AG08395 (cell line): ENCODE measurements at places on chromosomes 5 and 9.

GRCh38 chr5:758698-759053 lies 25.9 kb downstream of the ZDHHC11B start:
- DNase-seq = no peak

GRCh38 chr9:2013743-2014475 lies 1.2 kb upstream of the SMARCA2 start:
- peak; percentile 49 for DNase-seq

DNA sequence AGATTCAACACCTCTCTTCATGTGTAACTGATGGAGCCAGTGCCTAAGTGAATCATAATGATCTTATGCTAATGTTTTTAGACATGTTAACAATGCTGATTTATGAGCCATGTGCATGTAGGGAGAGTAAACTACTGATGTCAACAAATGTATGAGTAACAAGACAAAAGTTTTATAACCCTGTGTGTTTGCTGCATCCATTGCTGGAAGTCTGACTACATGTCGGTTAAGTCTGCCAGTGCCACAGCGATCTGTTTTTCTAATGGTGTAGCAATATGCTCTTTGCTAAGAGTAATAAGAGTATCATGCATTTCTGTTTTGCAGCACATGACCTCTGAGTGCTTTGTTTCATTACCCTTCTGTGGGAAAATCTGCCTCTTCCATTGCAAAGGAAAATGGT lies 26.4 kb upstream of the TMOD1 start:
- DNase-seq = peak; percentile 14

DNA sequence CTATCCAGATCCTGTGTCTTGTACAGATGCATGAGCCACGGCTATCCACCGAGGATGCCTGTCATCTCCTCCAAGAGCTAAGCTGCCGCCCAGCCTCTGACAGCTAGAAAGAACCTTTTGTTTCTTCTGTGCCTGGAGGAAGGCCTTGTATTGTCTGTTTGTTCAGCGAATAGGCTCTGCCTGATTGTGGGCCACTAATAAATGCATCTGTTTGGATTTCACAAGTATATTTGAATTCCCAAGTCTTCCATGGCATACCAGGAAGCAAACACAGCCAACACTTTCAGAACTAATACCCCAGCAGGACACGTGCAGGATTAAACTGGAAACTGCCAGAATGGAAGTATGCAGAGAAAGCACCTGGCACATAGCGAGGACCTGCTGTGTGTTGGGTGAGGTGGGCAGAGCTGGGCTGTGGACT lies 92.7 kb upstream of the NEURL1B start:
- no peak for DNase-seq

DNA sequence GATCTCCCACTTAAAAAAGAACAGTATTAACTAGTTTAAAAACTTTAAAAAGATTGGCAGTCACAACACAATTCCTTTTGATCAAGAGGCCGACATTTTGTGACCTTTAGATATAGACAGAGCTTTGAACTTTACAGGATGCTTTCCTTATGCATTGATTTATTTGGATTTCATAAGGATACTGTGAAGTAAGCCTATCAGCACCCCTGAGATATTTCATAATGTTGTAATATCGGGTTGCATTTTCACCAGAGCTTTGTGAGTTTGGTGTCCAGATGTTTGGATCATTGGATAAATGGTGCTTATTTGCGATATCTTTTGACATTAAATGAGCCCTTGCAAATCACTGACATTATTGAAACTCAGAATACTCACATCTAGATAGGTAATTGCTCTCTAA lies 7.7 kb downstream of the PALM2AKAP2 start:
- DNase-seq = no peak

GRCh38 chr9:114452219-114453165 lies 52.8 kb downstream of the WHRN start:
- DNase-seq = no peak

GRCh38 chr9:14433351-14434157 lies 119.6 kb upstream of the NFIB start:
- peak; percentile 45 for DNase-seq

- DNase-seq = no peak
Observed at GRCh38 chr9:30504502-30504905, 1879.9 kb upstream of the ACO1 start.

- no peak for DNase-seq
Observed at GRCh38 chr9:130327070-130327780, 61.7 kb downstream of the HMCN2 start.

- no peak for DNase-seq
Observed at GRCh38 chr5:138649316-138649720, 74.1 kb upstream of the HSPA9 start.

GRCh38 chr9:91680106-91680505 lies 256.5 kb upstream of the NFIL3 start:
- DNase-seq = no peak

DNA sequence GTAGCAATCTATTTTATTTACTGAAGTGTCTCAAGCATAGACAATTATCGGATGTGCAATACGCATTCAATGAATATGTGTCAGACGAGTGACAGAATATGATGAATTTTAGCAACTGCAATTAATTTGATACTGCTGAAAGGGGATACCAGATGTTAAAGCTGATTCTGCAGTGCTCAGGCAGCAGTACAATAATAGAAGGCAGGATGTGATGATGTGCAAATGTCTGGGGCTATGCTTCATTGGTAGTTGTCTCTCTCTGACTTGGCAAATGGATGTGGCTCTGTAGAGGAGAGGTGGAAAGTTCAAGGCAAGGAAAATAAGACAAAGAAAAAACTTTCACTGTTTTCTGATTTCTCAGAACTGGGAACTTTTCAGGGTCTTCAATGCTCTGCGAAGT lies 721.2 kb downstream of the CDH18 start:
- DNase-seq = no peak

DNA sequence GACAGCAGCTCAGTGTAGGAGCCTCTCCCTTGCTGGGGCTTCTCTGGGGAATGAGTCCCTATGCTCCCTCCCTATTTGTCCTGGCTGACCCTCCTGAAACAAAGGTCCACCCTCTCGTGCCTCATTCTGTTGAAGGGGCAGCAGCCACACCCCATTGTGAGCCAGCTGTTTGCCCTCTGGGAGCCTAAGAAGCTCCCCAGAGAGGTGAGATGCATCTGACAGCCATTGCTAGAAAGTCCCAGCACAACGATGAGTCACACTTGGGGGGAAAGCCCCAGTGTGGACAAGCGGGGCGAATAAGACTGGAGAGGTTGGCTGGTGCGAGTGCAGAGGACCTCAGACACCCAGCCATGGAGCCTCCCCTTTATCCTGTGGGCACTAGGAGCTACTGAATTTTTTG lies 101.4 kb downstream of the PPARGC1B start:
- no peak for DNase-seq

DNA sequence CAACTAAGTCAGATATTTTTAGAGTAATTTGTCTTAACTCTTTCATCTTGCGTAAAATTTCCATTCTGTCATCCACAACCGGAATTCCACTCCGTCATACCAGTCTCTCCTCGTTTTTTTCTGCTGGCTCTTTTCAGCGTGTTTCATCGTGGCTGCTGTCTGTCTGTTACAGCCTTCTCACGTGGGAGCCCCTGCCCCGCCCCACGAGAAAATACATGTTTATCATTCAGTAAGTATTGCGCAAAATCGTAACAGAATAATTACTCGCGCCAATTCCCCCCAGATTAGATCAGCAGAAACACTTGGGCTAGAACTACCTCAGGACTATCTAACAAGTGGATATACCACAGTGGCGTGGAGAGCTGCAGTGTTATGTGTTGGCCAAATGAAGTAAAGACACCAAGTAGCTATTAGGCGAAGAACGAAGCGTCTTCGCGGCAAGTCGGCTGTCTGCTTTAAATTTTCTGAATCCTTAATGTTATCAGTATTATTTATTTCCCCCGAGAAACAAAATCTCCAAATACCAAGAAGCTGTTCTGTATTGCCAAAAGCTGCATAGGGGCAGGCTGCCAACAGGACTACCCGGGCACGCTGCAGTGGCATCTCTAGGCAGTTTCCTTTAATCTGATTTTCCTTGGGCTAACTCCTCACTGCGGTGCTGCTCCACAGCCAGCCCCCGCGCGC lies 566 bp upstream of the FOCAD start:
- peak; percentile 49 for DNase-seq

DNA sequence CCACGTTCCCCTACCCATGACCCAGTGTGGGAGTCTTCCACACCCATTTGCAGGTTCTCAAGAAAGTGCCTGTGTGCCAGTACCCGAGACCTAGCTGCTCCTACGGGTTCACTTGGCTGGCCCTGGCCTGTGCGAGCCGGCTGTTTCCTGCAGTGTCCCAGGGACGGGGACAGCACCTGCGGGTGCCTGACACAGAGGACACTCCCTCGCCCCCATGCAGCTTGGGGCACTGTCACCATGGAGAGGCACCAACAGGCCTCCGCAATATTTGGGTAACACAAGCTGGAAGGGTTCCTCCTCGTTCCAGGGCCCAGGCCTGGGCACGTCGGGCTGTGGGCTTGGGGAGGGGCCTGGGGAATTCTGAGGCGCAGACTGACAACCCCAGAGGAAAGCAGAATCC lies 41.4 kb downstream of the DUSP1 start:
- DNase-seq = no peak

DNA sequence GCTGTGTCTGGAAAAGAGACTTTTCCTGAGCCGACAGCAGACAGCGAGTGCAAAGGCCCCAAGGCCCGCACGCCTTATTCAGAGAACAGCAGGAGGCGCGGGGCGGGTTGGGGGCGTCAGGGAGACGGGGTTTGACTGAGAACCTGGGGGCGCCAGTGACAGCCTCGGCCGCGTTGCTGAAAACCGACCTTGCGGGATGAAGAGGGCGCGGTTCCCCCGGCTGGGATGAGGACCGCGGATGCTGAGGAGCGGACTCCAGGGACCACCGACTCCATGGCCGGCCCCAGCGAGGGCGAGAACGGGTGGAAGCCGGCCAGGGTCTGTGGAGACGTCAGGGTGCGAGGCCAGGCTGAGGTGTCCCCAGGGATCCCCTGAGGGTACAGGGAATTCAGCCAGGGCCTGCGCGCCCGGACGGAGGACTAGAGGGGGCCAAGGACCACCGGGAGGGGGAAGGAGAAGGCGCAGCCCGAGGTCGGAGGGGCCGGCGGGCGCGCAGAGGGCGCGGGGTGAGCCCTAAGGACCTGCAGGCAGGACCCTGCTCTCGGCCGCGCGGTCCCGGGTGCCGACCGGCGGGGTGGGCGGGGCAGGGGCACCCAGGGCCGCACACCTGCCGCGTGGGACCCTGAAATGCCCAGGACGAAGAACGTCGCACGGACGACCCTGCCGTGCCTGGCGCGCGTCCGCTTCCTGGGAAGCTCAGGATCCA lies 837 bp upstream of the AHRR start:
- DNase-seq = no peak

DNA sequence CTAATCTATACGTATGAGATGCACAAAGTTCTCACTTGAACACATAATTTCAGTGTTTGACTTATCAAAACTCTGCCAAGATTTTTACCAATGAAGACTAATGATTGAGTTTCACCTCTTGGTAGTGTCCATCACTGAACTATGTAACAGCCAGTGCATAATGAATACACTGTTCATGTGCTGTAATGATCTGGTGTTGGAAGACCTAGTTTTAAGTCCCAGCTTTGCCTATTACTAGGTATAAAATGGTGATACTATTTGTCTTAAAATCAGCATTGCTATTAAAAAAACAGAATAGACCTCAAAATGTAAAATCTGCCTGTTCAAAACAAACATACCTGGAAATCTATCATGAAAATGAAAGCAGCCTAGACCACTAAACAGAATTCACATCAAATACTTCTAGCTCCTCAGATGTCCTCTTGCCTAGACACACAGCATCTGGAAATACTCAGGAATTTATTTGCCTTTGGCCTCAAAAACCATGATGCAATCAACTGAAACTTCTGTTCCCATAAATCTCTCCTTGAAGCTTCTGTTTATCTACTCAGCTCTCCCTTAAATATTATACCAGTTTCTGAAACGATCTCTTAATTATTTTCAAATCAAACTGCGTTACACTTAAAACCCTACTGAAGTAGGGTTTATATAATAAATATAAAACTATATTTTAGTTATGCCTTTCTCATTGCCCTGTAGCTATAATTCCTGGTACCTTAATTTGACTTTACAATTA lies 38.1 kb downstream of the MRPS27 start:
- DNase-seq = peak; percentile 70

GRCh38 chr9:33676746-33677505 lies 118.4 kb upstream of the PRSS3 start:
- peak; percentile 2 for DNase-seq

DNA sequence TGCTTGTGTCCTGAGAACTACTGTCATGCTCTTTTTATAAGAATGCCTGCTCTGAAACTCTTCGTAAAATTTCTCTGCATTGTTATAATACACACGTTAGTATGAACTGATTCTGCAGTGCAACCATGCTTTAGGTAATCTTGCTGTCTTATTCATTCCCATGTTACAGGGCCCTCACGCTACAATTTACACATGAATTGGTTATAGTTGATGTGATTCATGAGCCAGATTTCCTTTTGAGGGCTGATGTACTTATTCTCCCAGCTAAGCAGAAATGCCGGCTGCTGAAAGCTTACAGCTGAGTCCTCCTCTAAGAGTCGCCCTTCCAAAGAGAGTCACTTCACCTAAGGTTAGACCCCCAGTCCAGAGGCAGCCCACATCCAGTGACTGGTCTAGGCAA lies 233.5 kb upstream of the PCSK5 start:
- DNase-seq = no peak
